ENCODE measurements at places on chromosomes 2 and 18.

GRCh38 chr2:219820767-219821166 is 193.3 kb downstream of the SLC4A3 start:
- no peak for DNase-seq

- no peak for DNase-seq
Measured at GRCh38 chr2:189836644-189837043, 52.4 kb downstream of the PMS1 start.

- DNase-seq, result no peak
Measured at GRCh38 chr2:96608469-96609455, 29.4 kb downstream of the KANSL3 start.

DNA sequence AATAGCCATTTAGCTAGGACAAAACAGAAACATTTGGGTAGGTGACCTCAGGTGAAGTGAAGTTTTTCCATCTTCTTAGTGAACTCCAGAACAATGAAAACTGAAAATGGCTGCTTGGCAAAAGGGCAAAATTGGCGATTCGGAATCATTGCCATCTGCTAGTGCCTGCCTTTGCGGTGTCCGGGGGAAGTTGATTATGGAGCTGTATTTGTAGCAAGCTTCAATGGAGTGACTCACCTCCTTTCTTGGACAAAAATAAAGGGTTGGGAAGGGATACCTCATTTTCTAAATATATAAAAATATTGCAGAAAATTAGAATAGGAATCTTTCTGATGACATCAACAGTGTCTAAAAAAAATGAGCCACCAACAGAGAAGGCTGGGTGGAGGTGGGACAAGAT is 460.5 kb downstream of the TGIF1 start:
- DNase-seq, result no peak

- no peak for DNase-seq
Measured at GRCh38 chr18:50306944-50307343, 19.5 kb upstream of the CXXC1 start.

GRCh38 chr2:27925766-27926472 is 35.4 kb downstream of the BABAM2 start:
- DNase-seq, result no peak
